ENCODE measurements at places on chromosomes 11 and 22.

- peak; percentile 91 for DNase-seq
Observed at GRCh38 chr11:43643898-43644620, 36.5 kb upstream of the HSD17B12 start.

DNA sequence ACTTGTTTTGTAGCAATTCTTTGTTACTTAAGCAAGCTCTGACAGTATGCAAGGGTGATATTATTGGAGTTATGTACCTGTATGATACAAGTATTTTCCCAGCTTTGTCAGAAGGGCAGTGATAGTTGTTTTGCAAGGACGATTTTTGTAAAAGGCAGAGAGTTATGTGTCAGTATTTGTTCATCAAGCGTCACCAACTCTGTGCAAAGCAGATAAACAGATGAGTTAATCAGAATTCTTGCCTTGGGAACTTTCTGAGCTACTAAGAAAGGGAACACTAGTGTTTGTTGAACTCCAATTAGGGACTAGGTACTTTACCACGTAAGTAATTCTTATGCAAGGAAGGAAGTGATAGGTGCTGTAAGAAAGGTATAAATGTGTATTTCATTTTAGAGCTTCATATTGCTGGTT is 1.4 kb downstream of the USP47 start:
- peak; percentile 32 for DNase-seq

GRCh38 chr22:20610243-20610686 is 102.9 kb downstream of the MED15 start:
- DNase-seq: no peak

GRCh38 chr11:101433151-101433550 is 150.7 kb downstream of the TRPC6 start:
- DNase-seq: no peak

DNA sequence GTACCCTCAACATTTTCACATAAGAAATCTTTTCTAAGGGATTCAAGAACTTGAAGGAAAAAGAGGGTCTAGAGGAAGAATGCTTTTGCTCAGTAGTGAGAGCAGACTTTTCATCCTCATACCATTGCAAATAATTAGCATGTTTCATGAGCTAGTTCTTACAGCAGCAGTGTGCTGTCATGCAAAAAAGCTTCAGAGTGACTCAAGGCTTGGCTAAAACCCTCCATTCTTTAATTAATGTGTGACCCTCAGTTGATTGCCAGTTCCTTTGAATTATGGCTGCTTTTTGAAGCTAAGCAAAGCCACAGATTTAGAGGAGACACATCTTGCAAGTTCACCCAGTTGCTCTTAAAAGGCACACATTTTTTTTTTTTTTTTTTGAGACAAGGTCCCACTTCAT is 36.6 kb upstream of the PCF11 start:
- no peak for DNase-seq

Measured in NB4 (cell line).